Stimulated activated CD8-positive, alpha-beta memory T cell treated with anti-CD3 and anti-CD28 coated beads, Interleukin-4, amount 100 ng/mL, for 4 hours (primary cell): ENCODE measurements at places on chromosomes 7 and 10.

DNA sequence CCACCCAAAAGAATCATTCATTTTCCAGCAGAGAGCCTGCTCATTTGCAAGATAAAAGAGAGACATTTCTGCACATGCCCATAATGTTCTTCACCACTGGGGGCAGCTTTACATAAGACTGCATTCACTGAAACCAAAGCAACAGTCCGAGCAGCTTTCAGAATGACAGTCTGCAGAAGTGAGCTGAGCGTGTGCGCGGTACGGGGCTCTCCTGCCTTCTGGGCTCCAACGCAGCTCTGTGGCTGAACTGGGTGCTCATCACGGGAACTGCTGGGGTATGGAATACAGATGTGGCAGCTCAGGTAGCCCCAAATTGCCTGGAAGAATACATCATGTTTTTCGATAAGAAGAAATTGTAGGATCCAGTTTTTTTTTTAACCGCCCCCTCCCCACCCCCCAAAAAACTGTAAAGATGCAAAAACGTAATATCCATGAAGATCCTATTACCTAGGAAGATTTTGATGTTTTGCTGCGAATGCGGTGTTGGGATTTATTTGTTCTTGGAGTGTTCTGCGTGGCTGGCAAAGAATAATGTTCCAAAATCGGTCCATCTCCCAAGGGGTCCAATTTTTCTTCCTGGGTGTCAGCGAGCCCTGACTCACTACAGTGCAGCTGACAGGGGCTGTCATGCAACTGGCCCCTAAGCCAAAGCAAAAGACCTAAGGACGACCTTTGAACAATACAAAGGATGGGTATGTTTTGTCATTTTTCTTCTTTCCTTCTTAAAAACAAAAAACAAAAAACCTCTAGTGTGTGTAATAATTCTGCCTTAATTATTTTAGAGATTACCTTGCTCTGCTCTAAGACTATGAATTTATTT lies at the start of gene LRRTM3:
Gene LRRTM3, plus strand, starts transcription at position 141 of the 820 bp plus-strand sequence.
- DNase-seq, result no peak

- DNase-seq, result no peak
Observed at GRCh38 chr7:110262251-110262650, 828.7 kb upstream of the LRRN3 start.

DNA sequence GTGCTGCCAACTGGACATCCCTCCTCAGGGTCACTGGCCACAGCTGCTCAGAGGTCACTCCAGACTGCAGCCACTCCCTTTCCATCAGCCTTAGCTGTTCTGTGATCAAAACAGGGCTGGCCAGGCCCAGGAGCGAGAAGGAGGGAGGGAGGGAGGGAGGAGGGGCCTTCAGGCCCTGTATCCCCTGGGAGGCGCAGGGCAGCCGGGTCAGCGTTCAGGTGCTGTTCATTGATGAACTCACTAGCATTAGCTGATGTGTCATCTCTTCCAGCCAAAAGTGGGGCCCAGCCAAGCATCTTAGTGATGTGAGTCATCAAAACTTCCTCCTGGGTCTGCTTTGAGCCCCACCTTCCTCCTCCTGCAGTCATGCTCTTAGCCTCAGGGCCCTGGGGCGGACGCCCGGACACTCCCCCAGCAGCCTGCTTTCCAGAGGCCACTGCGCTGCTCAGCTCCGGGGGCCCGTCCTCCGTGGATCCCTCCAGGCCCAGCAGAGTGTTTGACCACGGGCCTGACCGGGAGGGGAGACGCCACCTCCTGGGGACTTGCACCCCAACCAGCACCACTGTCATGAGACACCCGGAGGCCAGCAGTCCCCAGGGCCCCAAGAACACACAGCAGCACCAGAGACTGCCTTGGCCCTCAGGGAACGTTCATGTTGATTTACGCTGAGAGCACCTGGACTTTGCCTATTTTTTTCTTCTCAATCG lies 149.2 kb downstream of the PRKAG2 start:
- DNase-seq, result peak; percentile 40

DNA sequence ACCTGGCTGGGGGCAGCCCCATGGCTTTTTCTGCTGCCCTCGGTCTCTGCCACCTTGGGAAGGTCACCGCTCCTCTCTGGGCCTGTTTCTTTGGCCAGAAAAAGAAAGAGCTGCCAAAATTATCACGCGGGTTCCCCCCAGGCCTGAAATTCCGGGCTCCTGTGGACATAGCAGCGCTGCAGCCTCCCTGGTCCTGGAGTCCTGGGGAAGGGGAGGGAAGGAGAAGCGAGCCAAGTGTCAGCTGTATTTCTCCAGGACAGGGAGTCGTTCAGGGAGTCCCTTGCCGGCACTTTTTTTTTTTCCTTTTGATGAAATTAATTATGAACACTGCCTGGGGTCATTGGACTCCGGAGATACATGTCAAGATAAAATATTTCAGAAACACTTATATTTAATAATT lies 152.3 kb upstream of the GPR26 start:
- no peak for DNase-seq

DNA sequence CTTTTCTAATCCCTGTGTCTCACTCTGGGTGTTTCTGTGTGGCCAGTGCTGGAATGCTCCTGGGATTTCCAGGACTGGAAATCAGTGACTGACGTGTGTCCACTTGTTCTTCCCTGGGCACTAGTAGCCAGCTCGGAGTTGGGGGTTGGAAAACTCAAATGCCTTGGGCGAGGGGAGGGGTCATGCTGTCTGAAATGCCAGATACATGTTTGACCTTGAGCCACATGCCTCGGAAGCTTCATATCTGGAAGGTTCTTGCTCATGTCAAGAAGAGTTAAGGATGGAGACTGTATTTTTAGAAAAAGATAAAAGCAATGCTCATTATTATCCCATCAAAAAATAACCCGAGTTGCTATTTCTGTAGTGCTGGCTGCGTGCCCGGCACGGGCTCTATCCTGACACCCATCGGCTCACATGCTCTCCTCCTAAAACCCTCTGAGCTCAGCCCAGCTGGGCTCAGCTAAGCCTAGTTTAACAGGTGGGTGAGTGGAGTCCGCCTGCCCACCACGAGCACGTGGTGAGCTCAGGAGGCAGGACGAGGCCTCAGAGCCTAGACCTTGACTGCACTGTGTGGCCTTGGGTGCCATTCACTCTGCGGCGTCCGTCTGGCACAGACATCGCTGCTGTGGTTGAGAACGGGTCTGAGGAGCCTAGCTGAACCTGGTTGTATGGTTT lies 6.4 kb downstream of the DPYSL4 start:
- no peak for DNase-seq

- no peak for DNase-seq
Observed at GRCh38 chr10:96450529-96451207, 63.1 kb downstream of the TLL2 start.

GRCh38 chr7:31058688-31059087 lies 6.6 kb downstream of the ADCYAP1R1 start:
- DNase-seq, result no peak

DNA sequence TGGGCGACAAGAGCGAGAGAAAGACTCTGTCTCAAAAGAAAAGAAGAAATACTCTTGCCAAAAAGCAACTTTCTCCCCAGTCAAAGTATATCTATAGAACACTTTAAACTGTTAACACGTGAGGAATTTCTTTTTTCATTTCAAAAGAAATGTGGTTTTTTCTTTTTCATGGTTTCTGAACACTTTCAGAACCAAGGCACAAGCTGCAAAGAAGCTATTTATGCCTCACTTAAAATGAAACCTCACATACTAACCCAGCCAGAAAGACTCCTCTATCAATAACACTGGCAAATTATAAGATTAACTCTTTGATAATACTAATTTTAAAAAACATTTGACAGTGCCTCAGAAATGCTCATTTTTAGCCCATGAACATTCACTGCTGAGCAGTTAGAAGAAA lies 20.9 kb downstream of the TBX20 start:
- no peak for DNase-seq

DNA sequence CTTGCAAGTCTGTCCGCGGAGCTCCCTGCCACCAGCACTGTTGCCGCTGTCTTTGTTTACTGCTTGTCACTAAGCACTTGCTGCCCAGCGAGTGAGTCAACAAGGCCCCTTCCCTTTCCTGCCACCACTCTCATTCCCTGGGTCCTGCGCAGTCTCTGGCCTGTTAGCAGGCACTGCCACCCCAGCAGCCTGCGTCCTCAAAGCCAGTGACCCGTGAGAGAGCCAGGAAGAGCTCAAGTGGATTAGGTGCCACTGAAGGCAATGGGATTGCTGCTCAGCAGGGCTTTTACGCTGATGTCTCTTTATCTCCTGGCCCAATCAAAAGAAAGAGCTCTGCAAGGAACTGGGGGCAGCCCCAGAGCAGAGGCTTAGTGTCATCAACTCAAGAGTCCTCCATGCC lies at the start of gene FRMPD2:
Gene FRMPD2, minus strand, starts transcription at position 61 of the 400 bp plus-strand sequence. CDS start 129 bp downstream, outside the sequence.
- no peak for DNase-seq

GRCh38 chr10:78602201-78602932 lies 466.4 kb upstream of the ZMIZ1 start:
- DNase-seq, result no peak

GRCh38 chr10:26858707-26859034 lies 2.1 kb downstream of the ABI1 start:
- no peak for DNase-seq

DNA sequence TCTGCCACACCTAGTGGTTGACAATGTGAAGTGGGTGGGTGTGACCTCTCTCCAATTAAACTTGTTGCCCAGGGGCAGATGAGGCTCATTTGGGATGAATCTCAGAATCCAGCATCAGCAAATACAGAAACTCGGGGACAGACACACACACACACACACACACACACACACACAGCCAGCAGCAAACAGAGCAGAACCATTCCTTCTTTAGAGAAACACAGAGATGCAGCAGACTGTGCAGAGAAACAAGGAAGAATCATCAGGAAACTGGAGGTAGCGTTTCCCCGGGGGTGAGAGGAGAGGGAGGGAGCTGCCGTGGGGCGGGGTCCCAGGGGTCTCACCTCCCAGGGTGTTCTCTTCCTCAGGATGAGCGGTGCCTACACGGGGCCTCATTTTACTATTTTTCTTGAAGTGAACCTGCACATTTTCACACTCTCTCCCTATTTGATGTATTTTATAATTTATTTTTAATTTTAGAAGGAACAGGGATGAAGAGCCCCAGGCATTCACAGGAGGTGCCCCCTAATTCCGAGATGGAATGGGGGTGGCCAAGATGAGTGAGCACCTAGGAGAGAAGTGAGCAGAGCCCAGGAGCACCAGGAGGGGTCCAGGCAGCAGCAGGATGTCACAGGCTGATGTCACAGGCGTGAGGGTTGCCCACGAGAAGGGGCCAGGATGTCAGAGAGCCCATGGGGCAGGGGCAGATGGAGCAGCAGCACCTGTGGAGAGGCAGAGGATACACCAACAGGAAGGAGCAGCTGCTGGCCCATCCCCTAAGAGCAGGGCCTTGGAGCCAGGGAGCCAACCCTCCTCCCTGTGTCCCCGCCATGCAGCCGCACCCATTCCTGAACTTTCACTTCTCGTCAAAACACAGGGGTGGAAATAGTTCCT lies 85.3 kb upstream of the PPP2R2D start:
- no peak for DNase-seq

GRCh38 chr7:129452589-129453231 lies 18.5 kb downstream of the STRIP2 start:
- no peak for DNase-seq

- DNase-seq, result no peak
Observed at GRCh38 chr7:79590916-79591623, 137.6 kb upstream of the MAGI2 start.

- no peak for DNase-seq
Observed at GRCh38 chr7:148811892-148812291, 72.2 kb downstream of the EZH2 start.

DNA sequence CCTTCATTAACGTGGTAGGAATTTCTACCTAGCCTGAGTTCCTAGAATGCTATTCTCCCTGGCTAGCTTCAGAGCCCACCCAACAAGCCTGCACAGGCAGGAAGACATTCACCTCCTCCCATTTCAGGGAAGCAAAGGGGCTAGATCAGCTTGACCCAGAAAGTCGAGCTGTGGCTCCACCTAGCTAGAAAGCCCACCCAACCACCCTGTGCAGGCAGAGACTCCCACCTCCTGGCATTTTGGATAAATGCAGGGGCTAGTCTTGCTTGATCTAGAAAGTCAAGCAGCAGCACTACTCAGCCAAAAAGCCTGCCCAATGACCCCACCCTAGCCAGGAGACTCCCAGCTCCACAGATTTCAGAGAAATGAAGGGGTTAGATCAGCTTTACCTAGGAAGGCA lies 479.5 kb downstream of the SDK1 start:
- no peak for DNase-seq

DNA sequence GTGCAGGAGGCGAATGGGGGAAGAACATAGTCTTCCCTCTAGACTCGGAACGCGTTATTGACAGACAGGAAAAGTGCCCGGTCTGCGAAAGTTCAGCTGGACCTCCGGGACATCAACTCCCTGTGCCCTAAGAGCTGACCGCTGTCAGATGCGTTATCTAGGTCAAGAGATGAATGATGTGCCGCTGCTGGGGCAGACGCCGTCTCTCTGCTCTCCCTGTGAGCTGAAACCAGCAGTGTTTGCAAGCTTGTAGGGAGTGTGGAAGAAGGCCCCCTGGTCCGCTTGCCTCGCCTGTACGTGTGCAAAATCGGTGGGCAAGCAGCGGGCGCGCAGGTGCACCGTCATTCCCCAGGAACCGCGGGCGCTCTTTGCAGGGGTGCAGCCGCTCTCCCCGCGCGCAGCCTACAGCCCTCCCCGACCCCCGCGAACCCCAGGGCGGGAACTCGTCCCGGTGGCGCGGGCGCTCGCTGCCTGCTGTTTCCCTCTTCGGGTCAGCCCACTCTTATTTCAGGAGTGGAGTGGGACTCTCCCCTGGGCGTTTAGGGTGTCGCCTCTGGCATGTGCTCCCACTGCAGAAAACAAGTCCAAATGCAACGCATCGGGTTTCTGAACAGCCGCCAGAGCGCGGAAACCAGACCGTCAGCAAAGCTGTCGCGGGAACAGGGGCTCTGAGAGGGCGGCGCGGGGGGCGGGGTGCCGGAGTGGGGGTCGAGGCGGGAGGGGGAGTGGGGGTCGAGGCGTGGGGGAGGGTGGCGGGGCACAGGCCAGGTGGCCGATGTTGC lies 1.8 kb upstream of the PFKFB3 start:
- DNase-seq, result no peak

GRCh38 chr10:82558014-82558607 lies 683.1 kb downstream of the NRG3 start:
- DNase-seq, result no peak

- no peak for DNase-seq
Observed at GRCh38 chr7:113087071-113087998, 708 bp upstream of the GPR85 start.

DNA sequence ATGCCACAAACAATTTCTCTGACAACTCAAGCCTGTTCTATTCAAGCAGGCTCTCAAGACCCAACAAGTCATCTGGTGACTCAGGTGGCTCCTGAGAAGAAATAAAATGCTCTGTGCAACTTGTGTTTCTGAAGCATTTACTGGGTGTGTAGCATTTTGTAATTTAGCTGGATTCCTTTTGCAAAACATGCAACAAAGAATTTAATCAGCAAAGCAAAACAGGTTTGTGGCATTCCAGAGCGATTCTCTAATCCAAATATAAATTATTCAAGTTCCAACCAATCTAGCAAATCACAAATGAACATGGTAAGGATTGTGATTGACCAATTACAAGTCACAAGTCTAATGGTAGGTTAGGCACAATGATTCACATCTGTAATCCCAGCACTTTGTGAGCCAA lies 39.8 kb upstream of the C10orf67 start:
- no peak for DNase-seq

- DNase-seq, result no peak
Observed at GRCh38 chr7:66277492-66277891, 72.4 kb downstream of the TPST1 start.
